ENCODE measurements at places on chromosomes 1 and 21.

GRCh38 chr1:113787663-113788062 lies 24.6 kb downstream of the RSBN1 start:
- H3K36me3 ChIP-seq: peaks cover 2% of the 10 kb centered on the region
- no peak overlapping the region for H3K4me3 ChIP-seq
- H3K27me3 ChIP-seq: no peaks in the 10 kb centered on the region
- H3K4me1 ChIP-seq: peaks cover 28% of the 10 kb centered on the region
- no peak for DNase-seq

- H3K4me1 ChIP-seq: peaks cover 11% of the 10 kb centered on the region
- DNase-seq: peak; percentile 31
- H3K4me3 ChIP-seq: peak overlapping the region; percentile 67
- peaks cover 88% of the 10 kb centered on the region for H3K27me3 ChIP-seq
- H3K27ac ChIP-seq: no peak overlapping the region
- H3K36me3 ChIP-seq: peaks cover 4% of the 10 kb centered on the region
These were observed 486 bp upstream of the KCNA3 start for GRCh38 chr1:110675060-110675791.

GRCh38 chr1:154609398-154610380 lies 1.7 kb upstream of the ADAR start:
- H3K36me3 ChIP-seq: peaks cover 3% of the 10 kb centered on the region
- peak overlapping the region; percentile 93 for H3K4me3 ChIP-seq
- peak; percentile 65 for DNase-seq

- H3K36me3 ChIP-seq: peaks cover 29% of the 10 kb centered on the region
- H3K27ac ChIP-seq: no peak overlapping the region
- H3K4me3 ChIP-seq: no peak overlapping the region
- DNase-seq: no peak
- H3K4me1 ChIP-seq: no peaks in the 10 kb centered on the region
These were observed 21.0 kb downstream of the EIF2D start for GRCh38 chr1:206591226-206591625.

DNA sequence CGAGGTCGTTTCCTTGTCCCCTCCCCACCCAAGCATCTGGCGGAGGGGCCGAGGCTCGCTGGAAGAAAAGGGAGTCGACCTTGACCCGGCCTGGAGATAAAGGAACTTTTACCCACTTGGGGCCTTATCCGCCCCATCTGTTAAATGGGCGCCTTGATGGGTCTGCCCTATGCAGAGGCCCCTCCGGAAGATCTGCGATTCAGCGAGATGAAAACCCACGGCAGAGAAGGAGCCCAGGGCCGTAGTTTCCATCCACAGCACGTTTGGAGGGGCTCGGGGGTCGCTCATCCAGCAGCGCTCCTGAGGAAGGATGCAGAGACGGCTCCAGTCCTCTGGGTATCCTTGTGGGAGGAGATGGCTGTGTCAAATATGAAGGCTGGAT lies 518 bp downstream of the NCMAP start:
- H3K27ac ChIP-seq: no peak overlapping the region
- peaks cover 37% of the 10 kb centered on the region for H3K27me3 ChIP-seq
- H3K4me1 ChIP-seq: peaks cover 23% of the 10 kb centered on the region
- no peak for DNase-seq
- peak overlapping the region; percentile 67 for H3K4me3 ChIP-seq
- no peaks in the 10 kb centered on the region for H3K36me3 ChIP-seq

DNA sequence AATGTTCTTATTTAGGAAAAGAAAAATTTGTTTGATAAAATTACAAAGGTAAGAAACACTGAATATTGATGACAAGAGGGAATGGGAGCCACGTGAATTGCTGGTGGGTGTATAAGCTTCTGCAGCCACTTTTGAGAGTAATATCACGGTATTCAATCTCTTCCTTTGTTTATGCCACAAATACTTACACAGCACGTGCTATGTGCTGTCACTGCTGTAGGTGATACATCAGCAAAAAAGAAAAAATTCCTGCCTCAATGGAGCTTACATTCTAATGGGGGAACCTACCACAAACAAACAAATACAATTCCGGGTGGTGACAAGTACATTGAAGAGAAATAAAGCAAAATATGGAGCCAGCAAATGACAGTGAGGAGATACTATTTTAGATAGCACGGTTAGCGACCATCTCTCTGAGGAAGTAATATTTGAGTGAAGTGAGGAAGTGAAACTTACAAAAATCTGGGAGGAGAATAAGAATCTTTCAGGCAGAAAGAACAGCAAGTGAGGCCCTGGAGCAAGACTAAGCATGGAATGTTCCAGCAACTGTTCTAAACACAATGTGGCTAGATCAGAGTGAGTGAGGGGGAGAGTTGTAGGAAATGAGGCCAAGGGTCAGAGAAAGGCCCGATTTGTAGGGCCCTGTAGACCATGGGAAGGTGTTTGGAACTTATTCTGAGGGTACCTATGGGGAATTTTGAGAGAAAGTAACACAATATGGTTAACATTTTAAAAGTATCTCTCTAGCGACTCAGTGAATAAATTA lies 2.6 kb upstream of the FCRLB start:
- DNase-seq: no peak
- H3K4me1 ChIP-seq: no peaks in the 10 kb centered on the region
- no peaks in the 10 kb centered on the region for H3K36me3 ChIP-seq
- H3K27ac ChIP-seq: no peak overlapping the region

DNA sequence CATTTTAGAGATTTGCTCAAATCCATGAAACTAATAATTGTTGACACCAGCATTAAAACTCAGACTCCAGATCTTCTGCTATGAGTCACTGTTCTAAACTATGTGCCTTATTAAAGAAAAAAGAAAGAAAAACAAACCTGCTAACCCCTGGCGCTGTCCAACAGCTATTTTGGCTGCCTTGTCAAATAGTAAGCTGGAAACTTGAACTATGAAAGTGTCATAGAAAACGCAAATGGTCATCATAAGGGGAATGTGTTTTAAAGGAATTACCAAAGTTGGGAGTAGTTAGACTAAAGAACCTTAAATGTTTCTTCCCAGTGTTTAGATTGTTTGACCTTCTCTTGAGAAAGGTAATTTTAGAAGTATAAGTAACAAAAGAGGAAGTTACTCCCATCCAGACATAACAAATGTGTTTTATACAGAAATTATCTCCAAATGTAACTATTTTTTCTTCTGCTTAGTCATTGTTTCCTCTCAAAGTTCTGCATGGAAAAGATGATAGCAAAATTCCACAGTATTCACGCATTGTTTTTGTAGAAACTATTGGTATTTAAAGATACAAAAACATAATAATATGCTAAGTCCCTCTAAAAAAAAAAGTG lies 272.4 kb downstream of the TPR start:
- no peak overlapping the region for H3K4me3 ChIP-seq
- no peaks in the 10 kb centered on the region for H3K4me1 ChIP-seq
- no peak overlapping the region for H3K27ac ChIP-seq
- H3K36me3 ChIP-seq: no peaks in the 10 kb centered on the region
- no peak for DNase-seq
- H3K27me3 ChIP-seq: no peaks in the 10 kb centered on the region

DNA sequence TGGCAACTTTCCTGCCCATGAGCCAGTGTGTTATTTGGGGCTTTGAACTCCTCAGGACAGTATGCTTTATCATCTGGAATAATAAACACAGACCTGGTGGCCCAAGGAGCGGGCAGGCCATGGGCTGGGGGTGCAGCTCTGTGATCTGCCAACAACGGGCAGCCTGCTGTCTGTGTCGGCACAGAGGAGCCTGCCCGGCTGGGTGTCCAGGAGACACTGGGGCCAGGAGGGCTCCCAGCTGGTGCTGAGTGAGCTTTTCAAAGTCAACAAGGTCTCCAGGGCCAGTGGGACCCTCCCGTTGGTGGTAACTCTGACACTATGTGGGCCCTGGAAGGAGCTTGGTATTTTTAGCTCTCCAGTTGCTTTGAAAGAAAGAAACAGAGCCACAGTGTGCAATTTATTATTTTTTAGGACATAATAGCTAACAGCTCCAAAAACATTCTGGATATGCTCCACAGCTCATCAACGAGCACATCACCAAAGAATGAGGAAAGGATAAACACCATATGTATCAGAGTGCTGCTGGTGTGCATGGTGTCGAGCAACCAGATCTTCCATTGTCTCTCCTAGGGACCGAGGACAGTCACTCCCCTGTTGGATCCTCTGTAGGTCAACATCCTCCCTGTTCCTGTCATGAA lies 488.7 kb upstream of the USP24 start:
- H3K4me1 ChIP-seq: peaks cover 5% of the 10 kb centered on the region
- H3K27me3 ChIP-seq: no peaks in the 10 kb centered on the region
- DNase-seq: no peak
- no peak overlapping the region for H3K27ac ChIP-seq

DNA sequence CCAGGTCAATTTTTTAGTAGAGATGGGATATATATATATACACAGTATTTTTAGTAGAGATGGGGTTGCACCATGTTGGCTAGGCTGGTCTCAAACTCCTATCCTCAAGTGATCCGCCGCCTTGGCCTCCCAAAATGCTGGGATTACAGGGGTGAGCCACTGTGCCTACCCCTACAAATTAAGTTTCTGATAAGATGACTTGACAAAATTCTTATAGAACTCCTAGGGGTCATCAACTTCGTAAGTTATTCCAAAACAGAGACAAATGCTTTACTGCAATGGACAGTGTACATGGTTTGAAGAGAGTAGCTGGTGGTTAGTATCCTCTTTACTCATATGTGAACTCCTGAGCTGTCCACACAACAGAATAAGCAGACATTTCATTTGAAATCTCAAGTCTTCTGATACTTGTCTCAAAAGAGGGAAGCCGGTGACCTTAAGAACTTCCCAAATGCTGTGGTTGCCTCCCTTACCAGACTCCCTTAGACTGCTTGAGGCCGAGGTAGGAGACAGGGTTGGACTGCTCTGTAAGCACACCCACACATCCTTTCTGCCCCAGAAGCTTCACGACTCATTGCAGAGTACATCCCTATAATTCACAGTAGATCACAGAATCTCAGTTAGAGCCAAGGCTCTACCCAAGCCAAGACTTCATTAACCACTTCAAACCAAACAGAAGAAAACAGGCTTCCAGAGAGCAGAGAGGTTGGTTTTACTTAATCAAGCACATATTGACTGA lies 244.1 kb upstream of the IRF2BP2 start:
- H3K36me3 ChIP-seq: peaks cover 5% of the 10 kb centered on the region
- peaks cover 22% of the 10 kb centered on the region for H3K4me1 ChIP-seq
- no peak for DNase-seq
- no peak overlapping the region for H3K27ac ChIP-seq
